ENCODE measurements at places on chromosomes 1 and 21.

DNA sequence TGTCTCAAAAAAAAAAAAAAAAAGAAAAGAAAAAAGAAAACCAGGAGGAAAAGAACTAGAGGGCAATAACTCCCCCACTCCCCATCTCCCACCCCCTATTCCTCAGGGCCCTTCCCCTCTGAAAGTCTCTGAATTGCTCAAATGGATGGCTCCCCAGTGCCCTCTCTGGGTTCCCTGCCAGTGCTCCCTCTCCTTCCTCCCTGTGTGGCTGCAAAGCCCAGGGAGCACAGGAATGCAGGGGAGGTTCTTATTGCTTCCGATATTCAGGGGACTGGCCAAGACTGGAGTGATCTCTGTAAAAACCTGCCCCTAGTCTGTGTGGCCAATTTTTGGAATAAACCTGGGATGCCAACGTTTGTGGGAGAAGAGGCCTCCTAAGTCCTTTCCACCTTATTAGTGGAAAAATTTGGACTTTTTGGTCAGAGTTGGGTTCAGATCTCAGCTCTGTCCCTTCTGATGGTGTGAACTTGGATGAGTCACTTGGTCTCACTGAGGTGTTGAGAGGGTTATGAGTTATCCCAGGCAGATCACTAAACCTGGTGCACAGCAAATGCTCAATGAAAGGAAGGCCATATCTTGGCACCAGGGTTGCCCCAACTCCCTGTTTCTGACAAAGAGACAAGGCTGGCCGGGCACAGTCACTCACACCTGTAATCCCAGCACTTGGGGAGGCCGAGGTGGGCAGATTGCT, 13.4 kb upstream of the ARHGEF10L start:
- peak; percentile 26 for DNase-seq

- DNase-seq, result no peak
Measured at GRCh38 chr1:38667626-38668025, 191.9 kb downstream of the RRAGC start.

GRCh38 chr1:104787866-104788510, 1038.3 kb downstream of the AMY1C start:
- DNase-seq, result no peak

DNA sequence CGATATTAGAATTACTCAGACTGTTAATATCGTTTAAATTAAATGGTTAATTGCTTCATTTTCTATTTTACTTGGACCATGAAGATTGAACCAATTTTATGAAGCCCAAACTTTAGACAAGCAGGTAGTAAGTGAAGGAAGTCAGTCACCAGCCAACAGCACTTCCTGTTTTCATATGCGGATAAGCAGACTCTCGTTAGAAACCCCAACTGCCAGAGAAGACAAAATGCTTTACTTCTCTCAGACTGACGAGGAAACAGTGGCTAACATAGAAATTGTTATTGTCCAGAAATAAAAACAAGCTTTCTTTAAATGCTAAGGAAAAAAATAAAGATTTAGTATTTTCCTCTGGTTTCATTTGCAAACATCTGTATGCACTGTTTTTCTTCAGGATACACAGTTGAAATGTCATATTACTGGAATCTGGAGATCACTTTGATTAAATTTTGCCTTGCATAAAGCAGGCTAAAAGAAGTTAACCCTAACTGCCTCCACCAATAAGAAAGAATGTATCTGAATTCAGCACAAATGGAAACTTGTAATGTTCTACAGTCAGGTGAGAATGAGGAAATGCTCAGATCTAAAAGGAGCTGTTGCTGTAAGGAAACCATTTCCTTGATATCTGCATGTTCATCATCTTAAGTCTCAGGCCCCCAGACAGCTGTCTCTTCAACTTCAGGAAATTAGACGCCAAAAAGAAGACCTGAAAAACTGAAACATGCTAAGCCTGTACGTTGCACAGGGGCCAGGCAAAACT, 129.8 kb upstream of the SAMSN1 start:
- DNase-seq, result no peak

GRCh38 chr1:89622895-89623294, 10.0 kb upstream of the LRRC8C start:
- DNase-seq, result no peak

GRCh38 chr21:21730512-21730911, 732.3 kb downstream of the NCAM2 start:
- peak; percentile 49 for DNase-seq

GRCh38 chr1:149843431-149844041, 55.8 kb upstream of the BOLA1 start:
- DNase-seq, result no peak

GRCh38 chr1:73452522-73452921, 745.5 kb downstream of the LRRIQ3 start:
- DNase-seq, result no peak

DNA sequence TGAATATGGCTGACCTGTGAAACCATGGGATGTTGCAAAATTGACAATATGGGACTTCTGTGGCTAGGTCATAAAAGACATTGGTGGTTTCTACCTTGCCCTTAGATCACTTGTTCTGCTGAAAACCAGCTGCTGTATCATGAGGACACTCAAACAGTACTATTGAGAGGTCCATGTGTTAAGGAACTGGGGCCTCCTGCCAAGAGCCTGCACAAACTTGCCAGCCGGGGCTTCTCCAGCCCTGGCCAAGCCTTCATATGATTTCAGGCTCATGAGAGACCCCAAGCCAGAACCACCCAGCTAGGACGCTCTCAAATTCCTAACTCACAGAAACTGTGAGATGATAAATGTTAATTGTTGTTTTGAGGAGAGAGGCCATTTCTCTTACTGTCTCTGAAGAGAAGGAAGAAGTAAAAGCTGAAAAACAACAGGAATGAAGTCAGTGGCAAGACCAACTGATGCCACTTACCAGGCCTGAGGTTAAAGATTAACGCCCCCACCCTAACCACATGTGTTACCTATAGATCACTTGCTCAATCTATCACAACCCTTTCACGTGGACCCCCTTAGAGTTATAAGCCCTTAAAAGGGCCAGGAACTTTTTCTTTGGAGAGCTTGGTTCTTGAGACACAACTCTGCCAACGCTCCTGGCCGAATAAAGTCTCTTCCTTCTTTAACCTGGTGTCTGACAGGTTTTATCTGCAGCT, 3.9 kb upstream of the PITHD1 start:
- no peak for DNase-seq

GRCh38 chr1:106435269-106435668, 621.2 kb upstream of the PRMT6 start:
- no peak for DNase-seq

DNA sequence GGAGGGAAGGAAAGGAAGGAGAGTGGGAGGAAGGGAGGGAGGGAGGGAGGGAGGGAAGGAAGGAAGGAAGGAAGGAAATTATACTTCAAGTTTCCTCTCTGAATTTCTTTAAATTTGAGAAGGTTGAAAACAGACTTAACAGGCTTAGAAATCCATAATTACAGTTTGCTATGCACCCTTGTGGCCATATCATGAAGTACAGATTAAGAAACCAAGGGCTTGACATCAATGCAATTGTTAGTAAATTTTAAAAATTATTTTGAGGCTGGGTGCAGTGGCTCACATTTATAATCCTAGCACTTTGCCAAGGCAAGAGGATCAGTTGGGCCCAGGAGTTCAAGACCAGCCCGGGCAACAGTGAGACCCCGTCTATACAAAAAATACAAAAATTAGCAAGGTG, 14.4 kb downstream of the ANP32E start:
- DNase-seq, result no peak

Data from NCI-H226 (cell line).